Activated CD4-positive, CD25-positive, alpha-beta regulatory T cell treated with anti-CD3 and anti-CD28 coated beads, Interleukin-2, amount 50 U/mL, for 24 hours (primary cell): ENCODE measurements at places on chromosomes 12 and 14.

GRCh38 chr14:99333214-99333613 is 61.2 kb upstream of the BCL11B start:
- ATAC-seq, result no peak

GRCh38 chr14:75025082-75025481 is 22.4 kb downstream of the EIF2B2 start:
- no peak for ATAC-seq

DNA sequence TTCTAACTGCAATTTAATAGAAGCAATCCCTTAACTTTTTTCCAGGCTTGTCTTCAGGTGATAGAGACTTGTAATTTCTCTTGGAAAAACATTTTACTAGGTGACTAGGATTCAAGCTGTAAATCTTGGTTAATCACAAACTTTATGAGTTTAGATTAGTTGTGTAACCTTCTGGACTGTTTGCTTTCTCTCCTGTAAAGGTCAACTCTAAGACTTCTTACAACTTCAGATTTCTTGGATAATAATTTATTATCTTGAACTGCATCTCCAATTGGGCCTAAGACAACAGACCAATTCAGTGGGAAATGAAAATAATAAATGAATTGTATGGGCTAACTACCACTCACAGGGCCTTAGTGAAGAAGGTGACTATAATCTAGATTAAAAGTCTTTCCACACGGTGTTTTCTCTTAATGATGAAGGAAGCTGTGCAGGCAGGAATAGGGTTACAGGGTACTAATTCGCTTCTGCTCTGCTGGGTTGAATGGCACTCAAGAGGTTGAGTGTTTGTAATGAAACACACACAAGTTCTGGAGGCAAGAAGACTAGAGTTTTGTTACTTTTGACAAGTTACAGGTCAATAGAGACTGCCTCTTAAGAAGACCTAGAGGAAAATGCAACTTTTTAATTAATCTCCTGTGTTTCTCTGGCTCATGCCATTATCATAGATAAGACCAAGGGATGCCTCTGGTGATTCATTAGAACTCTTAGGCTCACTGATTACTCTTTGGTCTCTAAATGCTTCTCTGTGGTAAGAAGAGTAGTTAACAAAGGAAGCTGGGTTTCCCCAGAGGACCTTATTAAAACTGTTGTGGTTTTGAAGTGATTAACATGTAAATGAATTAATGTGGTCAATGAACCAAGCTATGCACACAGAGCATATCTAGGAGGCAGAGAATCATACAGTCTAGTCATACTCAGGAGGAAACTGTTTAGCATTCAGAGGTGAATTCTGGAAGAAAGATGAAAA is 30.0 kb upstream of the OR4E1 start:
- ATAC-seq, result peak; percentile 99

DNA sequence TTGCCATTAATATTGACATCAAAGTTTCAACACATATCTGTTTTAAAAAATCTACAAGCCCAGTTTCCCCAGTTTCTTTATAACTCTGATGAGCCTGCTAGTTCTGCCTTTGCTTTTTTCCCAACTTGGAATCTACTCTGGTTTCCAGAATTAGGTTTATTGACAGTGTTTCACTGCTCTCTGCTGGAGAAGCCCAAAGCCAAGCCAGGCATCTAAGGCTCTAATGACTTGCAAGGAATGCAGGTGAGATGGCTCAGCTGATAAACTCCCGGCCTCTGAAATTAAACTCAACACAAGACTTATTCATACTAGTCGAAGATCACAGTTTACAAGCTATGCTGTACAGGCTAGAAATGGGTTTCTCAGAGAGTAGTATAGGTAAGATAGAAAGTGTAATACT is 54.3 kb downstream of the HMGA2 start:
- ATAC-seq, result no peak

DNA sequence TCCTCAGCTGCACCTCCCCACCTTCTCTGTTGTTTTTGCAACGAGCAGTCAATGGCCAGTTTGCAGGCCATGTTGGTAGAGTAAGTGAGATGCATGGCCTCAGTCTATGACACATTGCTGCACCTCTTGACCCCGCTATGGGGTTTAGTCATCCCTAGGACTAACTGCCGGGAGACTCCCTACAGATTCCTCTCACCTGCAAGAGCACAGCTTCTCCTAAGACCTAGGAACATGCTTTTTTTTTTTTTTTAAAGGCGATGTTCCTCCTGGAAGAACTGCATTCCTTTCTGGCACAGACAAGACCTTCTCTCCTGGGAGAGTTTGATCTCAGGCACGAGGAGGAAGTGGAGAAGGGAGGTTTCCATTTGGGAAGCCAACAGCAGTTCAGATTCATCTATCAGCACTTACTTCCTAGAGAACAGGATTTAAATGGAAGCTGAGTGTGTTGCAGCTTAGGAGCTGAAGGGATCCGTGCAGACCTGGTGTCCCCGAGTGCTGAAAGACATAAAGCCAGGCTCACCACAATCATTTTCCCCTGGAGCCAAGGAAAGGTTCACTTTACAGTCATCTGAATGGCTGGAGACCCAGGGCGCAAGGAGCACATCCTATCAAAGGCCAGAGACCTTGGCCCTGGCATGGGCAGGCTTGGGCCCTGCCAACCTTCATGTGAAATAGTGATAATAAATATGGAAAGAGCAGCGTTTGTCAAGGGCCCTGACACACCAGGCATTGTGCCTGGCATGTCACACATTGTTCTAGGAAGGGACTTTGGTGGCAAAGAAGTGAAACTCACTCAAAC is 104.1 kb downstream of the LGMN start:
- ATAC-seq, result no peak

DNA sequence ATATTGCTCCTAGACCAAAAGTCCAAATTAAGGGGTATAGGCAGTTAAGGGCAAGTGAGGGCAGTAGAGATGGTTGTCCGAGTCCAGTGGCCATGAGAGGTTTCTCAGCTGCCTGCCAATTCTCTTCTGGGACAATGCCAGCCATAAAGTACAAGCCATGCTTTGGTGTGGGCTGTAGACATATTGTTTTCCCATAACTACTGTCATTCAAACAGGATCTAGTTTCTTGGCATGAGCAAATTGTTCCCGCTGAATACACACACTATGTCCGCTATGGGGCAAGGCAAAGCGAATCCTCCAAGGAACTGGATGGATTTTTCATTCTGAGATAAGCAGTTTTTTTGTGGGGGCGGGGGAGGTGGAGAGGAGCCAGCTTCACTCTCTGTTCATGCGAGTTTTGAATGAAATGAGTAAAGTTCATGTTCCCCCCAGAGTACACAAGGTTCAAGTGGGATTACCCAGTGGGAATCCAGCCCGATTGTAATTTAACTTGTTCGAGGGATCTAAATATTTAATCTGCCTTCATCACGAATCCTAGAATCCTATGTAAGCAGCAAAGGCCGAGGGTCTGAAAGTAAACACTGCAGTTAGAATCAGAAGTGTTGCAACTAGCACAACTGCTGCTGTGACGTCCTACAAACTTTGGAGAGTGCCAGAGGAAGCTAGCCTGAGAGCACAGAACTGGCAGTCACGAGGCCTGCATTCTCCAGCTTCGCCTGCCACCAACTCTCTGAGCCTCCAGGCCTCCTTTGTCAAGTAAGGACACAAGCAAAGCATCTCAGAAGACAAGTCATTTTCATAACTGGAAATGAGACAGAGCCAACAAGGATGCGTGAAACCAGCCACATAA is 137.0 kb downstream of the CRADD start:
- no peak for ATAC-seq

- ATAC-seq, result no peak
These were observed 147.9 kb downstream of the PPFIA2 start for GRCh38 chr12:81610955-81611889.
